Stimulated activated CD4-positive, alpha-beta T cell treated with anti-CD3 and anti-CD28 coated beads, Interleukin-1b, Interleukin-23, amount 100 ng/mL, for 24 hours (primary cell): ENCODE measurements at places on chromosomes 7 and 10.

- no peak for DNase-seq
These were observed 2.4 kb downstream of the ZMIZ2 start for GRCh38 chr7:44750921-44751571.

GRCh38 chr10:1378473-1378872 is 322.3 kb downstream of the WDR37 start:
- DNase-seq, result no peak

DNA sequence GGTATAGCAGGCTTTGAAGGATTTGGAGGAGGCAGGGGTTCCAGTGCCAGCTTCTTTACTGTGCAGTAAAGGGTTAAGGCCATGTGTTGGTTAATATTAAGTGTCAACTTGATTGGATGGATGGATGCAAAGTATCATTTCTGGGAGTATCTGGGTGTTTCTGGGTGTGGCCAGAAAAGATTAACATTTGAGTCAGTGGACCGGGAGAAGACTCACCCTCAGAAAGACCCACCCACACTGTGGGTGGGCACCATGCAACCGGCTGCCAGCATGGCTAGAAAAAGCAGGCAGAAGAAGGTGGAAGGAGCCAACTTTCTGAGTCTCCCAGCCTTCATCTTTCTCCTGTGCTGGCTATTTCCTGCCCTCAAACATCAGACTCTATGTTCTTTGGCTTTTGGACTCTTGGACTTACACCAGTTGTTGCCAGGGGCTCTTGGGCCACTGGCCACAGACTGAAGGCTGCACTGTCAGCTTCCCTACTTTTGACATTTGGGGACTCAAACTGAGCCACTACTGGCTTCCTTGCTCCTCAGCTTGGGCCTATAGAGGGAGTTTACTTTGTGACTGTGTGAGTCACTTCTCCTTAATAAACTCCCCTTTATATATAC is 6.8 kb upstream of the TRUB1 start:
- no peak for DNase-seq

DNA sequence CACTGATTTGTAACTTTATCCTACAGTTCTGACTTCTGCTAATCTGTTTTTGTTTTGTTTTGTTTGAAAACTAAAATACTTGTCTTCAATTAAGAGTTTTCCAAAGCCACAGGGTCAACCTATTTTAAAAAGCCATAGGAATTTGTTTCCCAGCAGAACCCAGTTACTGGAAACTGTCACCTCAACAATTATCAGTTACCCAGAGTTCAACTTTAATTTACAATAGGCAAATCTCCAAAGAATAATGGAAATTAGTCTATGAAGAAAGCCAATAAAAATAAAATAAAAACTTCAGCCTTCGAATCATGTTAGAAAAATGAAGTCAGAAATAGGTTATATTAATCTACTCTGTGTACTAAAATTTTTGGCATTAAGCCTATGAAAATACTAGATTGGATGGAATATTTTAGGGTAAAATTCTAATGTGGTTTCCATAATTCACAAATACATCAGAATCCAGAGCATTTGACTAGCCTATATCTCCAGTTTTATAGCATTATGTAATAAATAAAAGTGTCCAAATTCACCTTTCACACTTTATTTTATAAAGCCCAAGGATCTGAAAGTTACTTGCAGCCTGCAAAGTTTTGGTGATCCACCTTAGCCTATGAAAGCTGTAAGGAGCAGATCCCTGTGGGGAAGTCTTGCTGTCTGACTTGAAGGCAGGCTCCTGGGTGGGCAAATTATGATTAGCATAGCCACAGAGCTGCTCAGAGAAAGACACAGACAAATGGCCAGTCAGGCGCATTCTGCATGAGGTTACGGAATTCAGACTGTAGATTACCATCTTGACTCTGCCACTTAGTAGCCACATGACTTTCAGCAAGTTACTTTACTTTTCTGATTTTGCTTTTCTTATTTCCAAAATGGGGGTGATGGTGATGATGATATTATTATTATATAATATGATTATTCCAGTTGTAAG is 250.0 kb upstream of the HGF start:
- DNase-seq, result no peak

- no peak for DNase-seq
These were observed 337.4 kb downstream of the CRPPA start for GRCh38 chr7:16083931-16084330.

- DNase-seq, result no peak
These were observed 553.0 kb downstream of the GRM8 start for GRCh38 chr7:126699707-126700106.

DNA sequence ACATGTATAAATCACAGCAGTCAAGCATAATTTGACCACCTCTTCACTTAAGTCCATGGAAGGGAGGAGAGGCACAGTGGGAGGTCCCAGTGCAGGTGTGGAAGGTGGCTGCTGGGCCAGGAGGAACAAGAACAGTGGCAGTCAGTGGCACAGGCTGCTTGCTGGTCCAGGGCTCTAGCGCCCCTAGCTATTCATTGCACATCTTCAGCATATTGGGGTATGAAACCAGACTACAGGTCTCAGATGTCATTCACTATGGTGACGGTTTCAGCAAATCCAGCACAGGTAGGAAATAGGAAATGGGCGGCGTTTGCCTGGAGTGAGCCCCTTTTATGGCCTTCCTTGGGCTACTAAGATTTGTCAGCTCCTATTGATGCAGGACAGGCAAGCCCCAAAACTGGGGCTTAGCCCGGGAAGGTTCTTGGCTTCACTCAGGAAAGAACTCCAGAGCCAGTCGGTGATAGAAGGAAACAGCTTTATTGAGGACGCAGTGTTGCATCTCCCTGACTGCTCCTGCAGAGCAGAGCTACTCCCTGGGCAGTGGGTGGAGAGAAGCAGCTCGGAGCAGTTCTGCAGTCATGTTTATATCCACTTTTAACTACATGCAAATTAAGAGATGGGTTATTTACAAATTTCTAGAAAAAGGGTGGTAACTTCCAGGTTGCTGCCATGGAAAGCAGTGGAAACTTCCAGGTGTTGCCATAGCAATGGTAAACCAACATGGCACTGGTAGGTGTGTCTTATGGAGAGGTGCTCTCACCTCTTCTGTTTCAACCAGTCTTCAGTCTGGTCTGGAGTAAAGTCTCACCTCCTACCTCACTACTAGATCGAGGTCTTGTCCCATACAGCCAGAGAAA is 608.8 kb downstream of the PARD3 start:
- no peak for DNase-seq

DNA sequence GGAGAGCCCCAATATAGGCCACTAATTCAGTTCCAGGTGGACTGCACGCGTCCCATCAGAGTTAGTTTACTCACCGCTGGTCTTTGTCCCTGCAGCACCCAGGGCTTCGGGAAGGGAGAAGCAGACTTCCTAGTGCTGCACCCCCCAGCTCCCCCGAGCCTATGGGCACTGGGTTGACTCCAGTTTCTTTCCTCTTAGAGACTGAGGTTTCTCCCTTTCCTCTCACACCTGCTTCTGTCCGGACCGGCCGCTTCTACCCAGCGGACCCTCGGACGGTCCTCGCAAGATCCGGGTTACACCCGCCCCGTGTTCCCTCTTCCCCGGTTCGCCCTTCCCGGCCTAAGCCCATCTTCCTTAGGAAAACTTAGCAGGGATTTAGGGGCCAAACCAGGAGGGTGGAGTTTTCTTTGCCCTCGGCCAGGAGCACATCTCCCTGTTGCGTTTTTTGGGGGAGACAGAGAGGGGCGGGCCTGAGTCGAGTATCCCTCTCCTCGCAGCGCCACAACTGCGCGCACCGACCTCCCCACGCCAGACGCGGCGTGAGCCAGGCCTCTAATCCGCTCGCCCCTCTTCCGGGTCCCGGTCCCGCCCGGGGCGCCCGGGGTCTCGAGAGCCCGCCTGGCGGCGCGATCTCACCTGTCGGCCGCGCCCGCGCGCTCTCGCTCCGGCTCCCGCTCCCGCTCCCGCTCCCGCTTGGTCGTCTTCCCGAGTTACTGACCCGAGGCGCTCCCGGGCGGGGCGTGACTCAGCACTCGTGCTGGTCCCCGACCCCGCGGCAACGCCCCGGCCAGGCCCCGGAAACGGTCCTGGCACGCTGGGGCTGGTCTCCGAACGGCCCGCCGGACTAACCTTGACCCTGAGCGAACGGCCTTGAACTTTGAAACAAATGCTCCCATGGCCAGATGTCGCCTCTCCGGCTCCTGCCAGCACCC is at the start of gene AIFM2:
Gene AIFM2 (minus strand): TSS at position 728 of the 932 bp plus-strand sequence. CDS start 8,741 bp downstream, outside the sequence.
- DNase-seq, result no peak

DNA sequence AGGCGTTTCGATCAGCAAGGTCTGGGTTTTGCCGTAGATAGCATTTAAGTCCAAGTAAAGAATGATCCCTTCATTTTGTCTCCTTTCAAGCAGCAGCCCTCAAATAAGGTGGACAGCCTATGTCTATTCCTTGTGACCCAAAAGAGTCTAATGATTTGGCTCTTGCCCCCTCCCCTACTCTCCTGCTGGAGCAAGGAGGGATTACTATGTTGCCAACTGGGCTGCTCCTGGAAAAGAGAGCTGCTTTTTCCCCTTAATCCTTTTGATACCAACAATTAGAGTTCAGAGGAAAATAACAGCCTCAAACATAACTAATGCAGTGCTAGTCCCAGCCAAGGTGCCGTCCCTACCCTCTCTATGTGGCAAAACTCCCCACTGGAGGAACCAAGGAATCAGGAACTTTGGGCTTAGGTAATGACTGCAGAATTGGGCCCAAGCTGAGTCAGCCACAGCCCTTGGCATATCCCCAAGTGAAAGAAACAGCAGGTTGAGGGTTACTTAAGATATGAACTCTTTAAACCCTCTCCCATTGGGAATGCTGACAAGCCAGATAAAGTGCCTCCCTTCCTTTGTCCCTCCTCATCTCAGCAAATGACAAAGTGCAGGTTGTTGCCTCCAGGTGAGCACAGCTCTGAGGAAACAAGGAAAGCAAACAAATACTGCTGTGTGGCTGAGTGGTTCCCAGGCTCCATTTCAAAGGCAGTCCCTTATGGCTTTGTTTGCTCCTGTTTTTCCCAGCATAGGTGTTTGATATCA is 643.7 kb downstream of the INHBA start:
- DNase-seq, result no peak

- DNase-seq, result no peak
These were observed 66.7 kb downstream of the PFKFB3 start for GRCh38 chr10:6269432-6269831.

DNA sequence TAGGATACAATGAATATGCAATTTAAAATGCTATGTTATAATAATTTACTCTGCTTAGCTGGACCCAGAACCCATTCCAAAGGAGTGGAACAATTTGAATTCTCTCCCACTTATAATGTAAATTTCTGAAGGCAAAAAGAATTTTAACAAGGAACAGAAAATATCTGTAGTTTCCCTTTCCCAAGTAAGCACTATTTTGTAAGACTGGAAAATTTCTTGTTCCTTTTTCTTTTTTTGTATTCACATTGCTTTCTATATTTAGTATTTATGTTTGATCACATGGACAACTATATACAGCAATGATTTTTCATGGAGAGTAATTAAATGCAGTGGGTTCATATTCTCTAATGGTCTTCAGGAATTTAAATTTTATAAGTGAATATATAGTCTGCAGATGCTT is 127.4 kb downstream of the GPR85 start:
- no peak for DNase-seq

- no peak for DNase-seq
These were observed 72.6 kb downstream of the AHR start for GRCh38 chr7:17370901-17371585.

GRCh38 chr7:26183545-26184280 is 16.8 kb downstream of the HNRNPA2B1 start:
- no peak for DNase-seq

DNA sequence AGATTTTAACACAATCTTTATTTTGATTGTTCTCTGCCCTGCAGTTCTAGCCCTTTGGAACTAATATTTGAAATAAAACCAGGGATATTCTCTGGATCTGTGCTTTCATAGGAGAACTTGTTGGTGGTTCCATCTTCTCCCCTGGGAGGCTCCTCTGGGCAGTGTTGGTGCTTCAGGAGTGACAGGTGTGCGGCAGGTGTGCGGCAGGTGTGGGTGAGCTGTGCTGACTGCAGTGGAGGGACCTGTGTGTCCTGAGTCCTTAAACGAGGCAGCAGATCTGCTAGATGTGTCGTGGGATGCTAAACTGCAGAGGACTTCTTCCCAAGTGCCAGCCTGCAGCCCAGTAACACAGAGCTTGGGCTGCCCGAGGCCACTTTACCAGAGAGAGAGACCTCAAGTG is 98.4 kb downstream of the LYZL1 start:
- DNase-seq, result no peak
